ENCODE measurements at places on chromosomes 1 and 21. TPM values are rescaled to one million over a fixed set of nuclear protein-coding genes. Genes with fewer than 3 reads are reported as not detected.

- no peak for DNase-seq
These were observed 4.1 kb downstream of the SPATC1L start for GRCh38 chr21:46180079-46180722.

- no peak for DNase-seq
These were observed 5.8 kb downstream of the OR6P1 start for GRCh38 chr1:158564608-158565007.

SELP gene
- total RNA-seq: 27.0 TPM

NUF2 gene
- total RNA-seq: 1.9 TPM

RBP7 gene
- total RNA-seq: 4.6 TPM

CELA3B gene
- total RNA-seq: not detected

CELA3A gene
- not detected for total RNA-seq

Data from left lung (tissue), 14 donors.